H4 (cell line): ENCODE measurements at places on chromosomes 3 and 15. TPM values are rescaled to one million over a fixed set of nuclear protein-coding genes. Genes with fewer than 3 reads are reported as not detected.

The FGD5 gene
- 0.17 TPM in 1 of 2 replicates, not detected in the other for total RNA-seq

The CCDC33 gene
- total RNA-seq: 2.0 and 2.8 TPM in 2 replicates

The CHP1 gene
- 71.6 and 134 TPM in 2 replicates for total RNA-seq

The LRRC28 gene
- 30.5 and 30.9 TPM in 2 replicates for total RNA-seq

The SENP8 gene
- total RNA-seq: 2.5 and 3.2 TPM in 2 replicates

The CD86 gene
- 0.39 and 1.6 TPM in 2 replicates for total RNA-seq
